Activated CD4-positive, alpha-beta T cell treated with anti-CD3 and anti-CD28 coated beads, Interleukin-2, amount 50 U/mL, for 1 hour (primary cell): ENCODE measurements at places on chromosomes 5 and 9.

- DNase-seq, result no peak
Observed at GRCh38 chr5:56323505-56323904, 90.4 kb upstream of the ANKRD55 start.

DNA sequence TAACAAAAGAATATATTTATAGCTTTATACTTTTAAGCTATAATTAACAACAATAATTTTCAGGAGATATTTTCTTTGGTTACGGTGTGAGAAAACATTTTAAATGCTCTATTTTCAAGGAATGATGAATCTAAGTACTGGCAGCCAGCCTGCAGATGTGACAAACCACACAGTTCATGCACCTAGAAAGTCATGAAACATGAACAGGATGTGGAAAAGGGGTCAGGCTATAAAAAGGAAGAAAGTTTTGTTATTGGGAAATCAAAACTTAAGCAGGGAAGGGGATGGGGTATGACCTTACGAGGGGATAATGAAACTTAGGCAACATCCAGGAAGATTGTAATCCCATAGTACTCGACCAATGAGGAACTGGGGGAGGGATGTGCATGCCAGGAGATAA, 508.7 kb upstream of the GRAMD2B start:
- DNase-seq, result no peak

GRCh38 chr5:176379881-176380280, 8.5 kb downstream of the NOP16 start:
- no peak for DNase-seq

DNA sequence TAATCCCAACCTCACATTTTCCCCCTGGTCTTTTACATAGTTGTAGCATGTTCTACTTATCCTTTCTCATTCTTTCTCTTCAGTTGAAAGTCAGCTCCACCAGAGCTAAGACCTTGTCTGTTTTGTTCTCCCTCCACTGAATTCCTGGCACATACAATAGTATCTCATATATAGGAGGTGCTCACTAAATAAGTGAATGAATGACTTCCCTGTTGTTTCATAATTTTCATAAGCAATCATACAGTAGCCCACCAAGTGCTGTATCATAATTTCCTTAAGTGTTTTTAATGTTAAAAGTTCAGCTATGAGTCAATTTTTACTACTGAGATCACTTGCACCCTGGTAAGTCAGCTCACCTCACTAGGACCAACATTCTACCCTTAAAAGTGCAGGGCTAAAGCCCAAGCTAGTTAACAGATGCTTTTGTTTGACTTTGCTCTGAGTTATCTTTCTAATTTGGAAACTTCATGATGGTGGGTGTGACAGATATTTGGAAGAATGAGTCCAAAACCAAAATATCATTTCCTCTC, 27.6 kb downstream of the TMEM245 start:
- no peak for DNase-seq

DNA sequence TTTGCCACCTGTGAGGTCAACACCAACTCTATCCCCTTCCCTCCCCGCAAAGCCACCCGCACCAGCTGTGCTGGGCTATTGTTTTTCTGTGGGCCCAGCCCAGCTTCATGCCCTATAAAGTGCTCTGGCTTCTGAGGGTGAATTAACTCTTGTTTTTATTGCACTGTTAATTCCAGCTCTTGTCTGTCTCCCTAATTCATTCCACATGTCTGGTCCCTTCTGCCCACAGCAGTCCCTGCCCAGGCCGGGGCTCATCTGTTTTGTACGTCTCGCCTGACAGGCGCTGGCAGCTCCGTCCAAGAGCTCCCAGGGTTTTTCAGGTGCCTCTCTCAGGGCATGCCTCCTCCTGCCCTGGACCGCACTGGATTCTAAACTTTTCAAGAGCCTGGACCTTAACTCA, 118.9 kb downstream of the PDZD2 start:
- DNase-seq, result no peak

GRCh38 chr5:172910828-172911627, 48.2 kb upstream of the RPL26L1 start:
- peak; percentile 11 for DNase-seq

GRCh38 chr9:106467865-106468164, 395.2 kb upstream of the ZNF462 start:
- DNase-seq, result no peak

GRCh38 chr5:126508962-126509279, 85.7 kb downstream of the GRAMD2B start:
- no peak for DNase-seq

GRCh38 chr5:14184082-14184481, 40.9 kb downstream of the TRIO start:
- no peak for DNase-seq

DNA sequence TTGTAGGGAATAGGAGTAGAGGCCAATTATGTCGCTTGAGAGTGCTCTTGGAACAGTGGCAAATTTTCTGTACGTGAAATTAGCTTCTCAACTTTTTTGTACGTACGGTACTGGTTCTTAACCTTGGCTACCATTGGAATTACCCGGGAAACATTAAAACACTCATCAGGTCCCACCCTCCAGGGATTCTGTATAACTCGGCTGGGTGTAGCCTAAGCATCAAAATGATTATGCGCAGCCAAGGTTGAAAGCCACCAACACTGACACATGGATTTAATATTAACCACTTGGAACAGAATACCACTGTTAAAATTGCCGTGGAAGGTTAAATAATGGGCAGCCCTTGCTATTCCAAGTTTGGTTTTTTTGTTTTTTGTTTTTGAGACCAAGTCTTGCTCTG, 17.4 kb downstream of the DNAJA1 start:
- DNase-seq, result no peak

DNA sequence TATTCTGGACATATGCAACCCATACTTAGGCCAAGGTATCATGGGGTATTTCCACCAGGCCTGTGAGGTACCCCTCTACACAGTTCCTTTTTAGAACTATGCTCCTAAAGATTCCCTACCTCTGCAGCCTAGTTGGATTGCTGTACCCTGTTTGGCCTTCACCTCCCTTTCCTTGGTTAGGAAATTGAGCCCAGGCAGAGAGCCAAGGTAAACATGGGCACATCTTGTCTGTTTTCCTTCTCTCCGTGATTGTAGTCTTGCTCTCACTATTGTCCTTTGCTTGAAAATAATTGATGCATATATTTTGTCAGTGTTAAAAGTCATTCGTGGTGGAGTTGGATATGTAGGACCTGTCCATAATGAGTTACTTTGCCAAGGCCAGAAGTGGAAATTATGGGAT, 26.7 kb downstream of the BDP1 start:
- no peak for DNase-seq

DNA sequence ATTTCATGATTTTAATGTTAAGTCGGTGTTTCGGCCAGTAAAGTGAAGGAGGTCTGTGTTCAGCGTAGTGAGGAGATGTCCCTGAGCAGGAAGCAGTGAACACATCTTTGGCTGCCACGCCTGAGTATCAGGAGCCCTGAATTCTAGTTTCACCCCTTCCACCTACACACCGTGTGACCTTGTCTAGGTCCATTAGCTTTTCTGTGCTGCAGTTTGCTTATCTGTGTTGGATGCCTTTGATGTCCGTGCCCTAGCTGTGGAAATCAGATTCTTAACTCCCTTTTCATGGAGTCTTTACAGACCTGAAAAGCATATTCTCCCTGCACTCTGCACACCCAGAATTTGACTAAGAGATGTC, 601 bp downstream of the FBXO38 start:
- DNase-seq, result no peak

DNA sequence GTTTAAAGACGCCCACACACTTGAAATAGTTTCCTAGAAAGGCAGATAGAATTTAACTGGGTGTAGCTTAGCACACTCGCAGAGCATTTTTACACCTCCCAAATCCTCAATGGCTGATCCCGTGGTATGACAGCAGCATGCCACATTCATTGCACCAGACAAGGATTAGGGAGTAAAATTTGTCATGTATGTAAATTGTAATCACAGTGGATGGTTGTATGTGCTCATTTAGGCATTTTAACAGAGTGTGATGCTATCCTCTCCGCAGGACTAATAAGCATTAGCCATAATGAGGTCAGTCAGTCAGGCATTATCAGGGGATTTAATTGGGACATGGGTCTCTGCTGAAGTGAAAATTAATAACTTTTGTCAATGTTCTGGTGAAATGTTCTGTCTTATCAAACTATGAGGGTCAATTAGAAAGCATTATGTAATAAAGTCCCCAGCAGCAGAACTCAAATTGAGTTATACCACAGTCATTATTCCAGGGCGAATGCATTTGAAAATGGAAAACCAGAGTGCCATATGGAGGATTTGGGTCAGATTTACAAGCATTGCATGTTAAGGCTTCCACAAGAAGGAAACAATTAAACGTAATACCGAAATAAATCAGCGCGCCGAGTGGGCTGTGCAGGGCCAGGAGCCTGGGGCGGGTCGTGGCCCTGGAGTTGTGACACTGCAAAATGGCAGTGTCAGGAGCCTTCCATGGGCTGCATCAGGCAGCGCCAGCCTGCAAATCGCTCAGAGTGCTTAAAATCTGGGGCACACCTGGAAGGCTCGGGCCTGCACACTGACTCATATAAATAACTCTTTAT, 602.2 kb downstream of the BNC2 start:
- DNase-seq, result no peak

DNA sequence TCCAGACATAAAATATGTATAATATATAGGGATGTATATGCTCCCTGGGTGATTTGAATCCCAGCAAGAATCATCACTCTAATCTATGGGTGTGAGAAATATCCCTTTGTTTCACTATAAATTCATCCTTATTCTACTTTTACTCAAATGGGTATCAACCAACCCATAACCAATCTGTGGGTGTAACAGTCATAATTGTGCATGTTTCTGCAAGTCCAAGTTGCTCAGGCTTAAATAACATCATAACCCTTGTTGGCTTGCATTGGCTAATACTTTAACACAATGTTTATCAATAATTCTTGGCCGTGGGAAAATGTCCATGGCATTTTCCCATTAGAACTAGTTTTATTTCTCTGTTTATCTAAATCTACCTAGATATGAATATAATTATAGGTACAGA, 530.5 kb upstream of the TLE4 start:
- DNase-seq, result no peak

GRCh38 chr5:174204535-174205313, 159.2 kb downstream of the NSG2 start:
- DNase-seq, result no peak

DNA sequence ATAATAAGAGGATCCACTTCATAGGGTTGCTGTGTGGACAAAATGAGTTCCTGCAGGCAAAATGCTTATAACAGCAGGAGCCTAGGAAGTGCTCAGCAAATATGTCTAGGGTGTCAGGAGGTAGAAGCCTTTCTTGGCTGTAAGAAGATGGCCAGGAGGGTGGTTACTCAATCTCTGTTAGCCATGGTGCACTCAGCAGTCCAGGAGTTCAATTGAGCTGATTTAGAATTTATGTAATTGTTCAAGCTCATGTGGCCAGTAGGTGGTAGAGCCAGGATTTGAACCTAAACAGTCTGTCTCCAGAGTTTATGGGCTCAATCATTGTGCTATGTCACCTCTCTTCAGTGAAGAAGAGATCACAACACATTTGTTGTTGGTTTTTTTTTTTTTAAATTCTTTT, 381.2 kb downstream of the KIF4B start:
- DNase-seq, result no peak

- DNase-seq, result no peak
Observed at GRCh38 chr9:14021871-14022525, 291.9 kb downstream of the NFIB start.

DNA sequence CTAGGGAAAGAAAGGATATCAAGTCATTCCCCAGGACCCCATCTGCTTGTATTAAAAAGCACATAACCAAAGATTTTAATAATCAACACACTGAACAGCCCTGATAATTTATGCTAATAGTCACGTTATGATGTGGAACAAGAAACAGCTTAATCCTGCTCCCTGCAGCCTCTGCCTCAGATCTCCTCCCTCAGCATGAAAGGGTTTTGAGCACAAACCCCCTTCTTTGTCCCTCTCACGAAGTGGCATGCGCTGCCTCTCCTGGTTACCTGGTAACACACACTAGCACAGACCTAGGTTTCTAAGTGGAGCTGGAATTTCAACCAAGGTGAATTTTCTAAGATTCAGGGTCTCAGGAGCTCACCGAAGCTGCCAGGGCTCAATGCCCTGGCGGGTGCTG, 5.1 kb downstream of the IGFBPL1 start:
- no peak for DNase-seq

GRCh38 chr9:4559261-4560182, 69.3 kb downstream of the SLC1A1 start:
- no peak for DNase-seq

- no peak for DNase-seq
Observed at GRCh38 chr9:98924946-98925820, 18.5 kb upstream of the COL15A1 start.

GRCh38 chr9:99466104-99466503, 244.0 kb downstream of the SEC61B start:
- DNase-seq, result no peak

- no peak for DNase-seq
Observed at GRCh38 chr5:108801776-108802175, 54.1 kb downstream of the FER start.

- DNase-seq, result no peak
Observed at GRCh38 chr9:14056316-14056861, 257.6 kb downstream of the NFIB start.

DNA sequence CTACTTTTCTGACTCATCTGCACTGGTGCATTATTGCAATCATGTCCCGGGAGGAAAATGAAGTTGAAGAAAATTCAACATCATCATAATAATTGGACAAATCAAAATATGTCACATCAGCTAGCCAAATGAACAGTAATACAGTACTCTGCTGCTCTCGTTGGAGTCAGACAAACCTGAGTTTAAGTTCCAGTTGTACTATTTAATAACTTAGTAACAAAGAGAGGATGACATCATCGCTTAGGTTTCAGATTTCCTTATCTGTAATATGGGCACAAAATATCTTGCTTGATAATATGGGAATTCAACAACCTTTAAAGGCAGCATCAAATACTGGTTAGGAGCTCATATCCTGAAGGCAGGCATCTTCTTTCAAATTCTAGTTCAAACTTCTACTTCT, 1248.9 kb upstream of the ACO1 start:
- DNase-seq, result no peak

- DNase-seq, result no peak
Observed at GRCh38 chr5:110963495-110963894, 108.0 kb upstream of the TSLP start.

DNA sequence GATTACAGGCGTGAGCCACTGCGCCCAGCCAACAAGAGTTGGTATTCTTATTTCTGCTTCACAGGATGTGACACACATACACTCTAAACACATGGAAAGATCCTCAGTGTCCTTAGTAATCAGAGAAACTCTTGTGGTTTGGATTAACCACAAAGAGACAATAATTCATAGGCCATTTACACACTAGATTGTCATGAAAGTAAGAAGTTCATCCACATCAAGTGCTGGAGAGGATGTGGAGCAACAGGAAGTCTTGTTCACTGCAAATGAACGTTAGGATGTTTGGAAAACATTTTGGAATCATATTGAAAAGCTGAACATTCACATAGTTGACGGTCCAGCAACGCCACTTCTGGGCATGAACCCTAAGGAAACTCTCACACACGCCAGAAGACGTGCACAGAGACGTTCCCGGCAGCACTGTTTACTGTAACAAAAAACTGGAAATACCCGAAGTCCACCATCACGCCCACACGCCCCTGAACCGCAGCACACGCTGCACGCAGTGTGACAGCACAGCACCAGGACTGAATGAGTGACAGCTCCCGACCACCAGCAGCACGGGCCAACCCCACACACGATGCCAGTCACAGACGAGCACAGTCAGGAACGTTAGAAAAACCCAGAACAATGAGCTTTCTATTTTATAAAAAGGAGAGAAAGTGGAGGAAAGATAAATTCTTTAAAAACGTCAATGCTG, 87.6 kb downstream of the COL23A1 start:
- no peak for DNase-seq
